Activated T-helper 17 cell treated with anti-CD3 and anti-CD28 coated beads, Interleukin-2, amount 50 U/mL, for 72 hours (primary cell): ENCODE measurements at places on chromosomes 7 and 10.

- no peak for ATAC-seq
Observed at GRCh38 chr10:118734475-118734874, 20.3 kb downstream of the CACUL1 start.

DNA sequence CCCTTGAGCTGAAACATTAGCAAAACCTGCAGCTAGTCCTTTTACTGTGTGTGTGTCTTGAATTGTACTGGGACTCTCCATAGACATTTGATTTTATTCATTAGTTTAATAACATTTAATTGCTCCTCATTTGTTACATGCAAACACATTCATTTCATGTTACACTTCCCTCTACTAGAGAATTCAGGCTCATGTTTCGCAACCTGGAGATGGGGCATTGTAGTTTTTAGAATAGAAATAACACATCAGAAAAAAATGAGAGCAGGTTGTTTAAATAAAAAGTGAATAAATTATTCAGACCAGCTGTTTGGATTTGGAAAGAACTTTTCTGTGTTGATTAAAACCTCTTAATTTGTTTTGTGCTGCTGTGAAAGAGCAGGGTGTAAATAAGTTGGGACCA lies 243.9 kb downstream of the ETV1 start:
- ATAC-seq = no peak

- ATAC-seq = no peak
Observed at GRCh38 chr7:69403169-69403568, 195.1 kb upstream of the AUTS2 start.

DNA sequence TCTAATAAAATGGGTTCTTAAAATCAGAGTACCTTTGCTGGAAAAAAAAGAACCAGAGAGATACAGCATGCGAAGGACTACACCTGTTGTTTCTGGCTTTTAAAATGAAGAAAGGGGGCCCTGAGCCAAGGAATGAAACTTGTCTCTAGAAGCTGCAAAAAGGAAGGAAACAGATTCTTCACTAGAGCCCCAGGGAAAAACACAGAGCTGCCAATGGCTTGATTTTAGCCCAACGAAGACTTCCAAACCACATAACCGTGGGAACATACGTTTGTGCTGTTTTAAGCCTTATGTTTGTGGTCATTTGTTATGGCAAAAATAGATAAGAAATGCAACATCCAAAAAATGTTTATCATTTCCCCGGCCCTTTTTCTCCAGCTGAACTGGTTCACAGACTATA lies 780.0 kb downstream of the SORCS1 start:
- no peak for ATAC-seq

DNA sequence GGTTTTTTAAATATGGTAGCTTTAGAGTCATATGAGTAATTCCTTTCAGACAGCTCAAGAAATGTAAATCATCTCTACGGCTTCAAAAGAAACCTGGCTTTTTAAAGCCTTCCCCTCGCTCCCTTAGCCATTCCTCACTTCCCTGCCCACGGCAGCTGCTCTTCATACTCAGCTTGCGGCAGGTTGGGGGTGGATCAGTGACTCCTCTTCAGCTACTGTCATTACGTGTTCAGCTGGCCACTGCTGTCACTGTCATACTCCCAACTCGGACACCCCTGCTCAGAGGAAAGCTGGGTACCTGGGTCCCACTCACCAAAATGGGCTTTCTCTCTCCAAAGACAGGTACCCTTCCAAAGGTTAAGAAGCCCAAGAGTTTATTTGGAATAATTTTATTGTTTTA lies 6.6 kb downstream of the YWHAG start:
- ATAC-seq = peak; percentile 96

- ATAC-seq = no peak
Observed at GRCh38 chr10:59381687-59382086, 19.3 kb upstream of the FAM13C start.

DNA sequence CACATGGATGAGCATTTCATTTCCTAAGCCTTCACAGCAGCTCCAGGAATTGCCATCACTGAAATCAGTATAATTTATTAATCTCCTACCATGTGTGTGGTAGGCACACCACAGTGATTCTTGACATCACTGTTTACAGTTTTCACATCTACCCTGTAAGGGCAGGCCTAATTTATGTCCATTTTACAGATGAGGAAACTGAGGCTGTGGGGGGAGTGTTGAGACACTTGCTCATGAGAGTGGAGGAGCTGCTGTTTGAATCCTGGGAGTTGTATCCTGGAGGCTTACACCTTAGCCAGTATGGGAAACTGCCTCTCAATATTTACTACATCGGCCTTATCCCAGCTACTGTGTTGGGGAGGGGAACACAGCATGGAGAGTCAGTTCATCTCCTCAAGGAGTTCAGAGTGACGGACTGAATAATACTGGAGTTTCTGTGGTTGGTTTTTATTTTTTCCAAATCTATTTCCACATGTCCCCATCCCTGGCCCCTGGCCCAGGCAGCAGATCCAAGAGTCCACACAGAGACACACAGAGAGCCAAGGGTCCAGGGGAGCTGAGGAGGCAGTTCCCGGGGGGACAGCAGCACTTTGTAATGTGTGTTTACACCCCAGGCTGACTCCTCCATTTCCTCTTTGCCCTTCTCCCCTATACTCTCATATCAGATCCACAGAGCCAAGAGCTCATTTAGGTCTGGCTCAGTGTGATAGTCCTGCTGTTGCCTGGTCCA lies 13.2 kb downstream of the UBTD1 start:
- ATAC-seq = no peak

GRCh38 chr7:7188091-7188490 lies 5.7 kb downstream of the C1GALT1 start:
- peak; percentile 68 for ATAC-seq

- ATAC-seq = no peak
Observed at GRCh38 chr7:155294511-155294778, 3.2 kb upstream of the INSIG1 start.

- no peak for ATAC-seq
Observed at GRCh38 chr7:156766666-156767065, 126.1 kb downstream of the RNF32 start.

GRCh38 chr10:132579027-132579859 lies 41.7 kb downstream of the INPP5A start:
- ATAC-seq = no peak

- ATAC-seq = no peak
Observed at GRCh38 chr7:99201027-99201426, 6.9 kb downstream of the KPNA7 start.

DNA sequence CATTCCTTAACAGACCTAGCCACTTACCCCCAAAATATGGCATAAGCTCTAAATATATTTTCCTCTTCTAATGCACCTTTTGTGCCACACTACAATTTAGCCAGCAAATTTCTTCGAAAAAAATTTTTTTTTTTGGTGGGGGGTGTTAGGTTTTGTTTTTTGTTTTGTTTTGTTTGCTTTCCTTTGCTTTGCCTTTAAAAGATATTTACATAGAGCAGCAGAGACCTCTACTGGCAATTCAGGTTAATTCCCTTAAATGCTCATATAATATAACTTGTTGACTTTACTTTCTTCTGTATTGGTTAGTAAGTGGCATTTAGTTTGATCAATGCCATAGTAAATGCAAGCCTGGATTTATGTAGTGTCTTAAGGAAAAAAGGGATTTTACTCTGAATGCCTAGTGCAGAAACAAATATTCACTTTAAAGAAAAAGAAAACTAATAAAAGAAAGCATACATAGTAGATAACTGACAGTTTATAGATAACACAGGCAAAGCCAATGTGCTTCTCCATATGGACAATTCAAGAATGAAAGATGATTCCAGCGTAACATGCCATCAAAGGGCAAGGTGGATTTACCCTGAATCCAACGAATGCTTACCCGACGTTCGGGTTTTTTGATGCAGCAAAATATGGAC lies 1250.6 kb downstream of the GATA3 start:
- no peak for ATAC-seq

GRCh38 chr7:6279341-6279740 lies 6.9 kb upstream of the CYTH3 start:
- ATAC-seq = no peak

GRCh38 chr10:34181553-34182300 lies 633.4 kb downstream of the PARD3 start:
- no peak for ATAC-seq

- no peak for ATAC-seq
Observed at GRCh38 chr7:140686921-140687320, 9.6 kb upstream of the NDUFB2 start.

- no peak for ATAC-seq
Observed at GRCh38 chr10:33385686-33386085, 51.2 kb upstream of the NRP1 start.

- no peak for ATAC-seq
Observed at GRCh38 chr10:69385454-69386350, 31.0 kb downstream of the TACR2 start.

- ATAC-seq = peak; percentile 75
Observed at GRCh38 chr10:100528123-100528886, 1.4 kb downstream of the NDUFB8 start.

DNA sequence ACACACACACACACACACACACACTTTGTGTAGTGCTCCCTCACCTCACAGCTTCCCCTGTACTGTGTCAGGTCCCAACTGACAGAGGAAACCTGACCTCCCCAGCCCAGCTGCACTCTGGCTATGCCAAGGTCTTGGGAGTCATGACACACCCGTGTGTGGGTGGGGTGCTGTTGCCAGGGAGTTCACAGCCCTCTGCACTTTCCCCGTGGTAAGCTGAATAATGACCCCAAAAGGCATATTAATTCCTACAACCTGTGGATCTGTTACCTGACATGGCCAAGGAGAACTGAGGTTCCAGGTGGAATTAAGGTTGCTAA lies 8.9 kb upstream of the NANOS1 start:
- peak; percentile 74 for ATAC-seq

- no peak for ATAC-seq
Observed at GRCh38 chr7:129024125-129024524, 30.8 kb downstream of the TNPO3 start.

DNA sequence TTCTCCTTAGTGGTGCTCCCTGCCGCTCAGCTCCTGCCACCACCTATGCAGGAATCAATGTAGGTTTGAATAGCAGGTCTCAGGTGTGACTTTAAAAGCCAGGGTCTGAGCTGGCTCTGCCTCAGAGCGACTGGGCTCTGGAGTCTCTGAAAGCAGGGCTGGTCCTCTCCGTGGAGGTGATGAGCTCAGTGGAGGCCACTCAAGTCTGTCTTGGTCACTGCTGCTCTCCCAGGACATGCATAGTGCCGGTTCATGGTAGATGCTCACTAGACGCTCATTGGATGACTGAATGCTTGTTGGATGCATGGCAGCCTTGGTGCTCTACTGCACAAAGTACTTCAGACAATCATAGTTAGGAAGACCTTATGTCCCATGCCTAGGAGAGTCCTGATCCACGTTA lies 45.1 kb upstream of the PTF1A start:
- no peak for ATAC-seq

DNA sequence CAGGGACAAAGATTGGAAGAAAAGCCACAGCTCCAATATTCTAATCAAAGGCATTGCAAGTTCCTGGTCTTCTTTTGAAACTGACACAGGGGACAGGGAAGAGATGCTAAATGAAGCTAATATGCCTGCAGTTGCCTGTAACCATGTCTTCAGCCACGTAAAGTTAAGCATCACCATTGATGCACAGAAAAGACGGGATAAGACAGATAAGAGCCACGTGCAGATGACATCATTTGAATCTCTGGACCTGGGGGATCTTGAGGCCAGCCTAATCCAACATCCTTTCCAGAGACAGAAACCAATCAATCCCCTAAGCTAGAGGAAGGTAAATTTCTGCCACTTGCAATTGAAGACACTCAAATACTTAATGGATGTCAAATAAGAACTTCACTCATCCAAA lies 93.4 kb downstream of the PIP4K2A start:
- ATAC-seq = no peak

GRCh38 chr7:42227541-42227935 lies 9.5 kb downstream of the GLI3 start:
- ATAC-seq = peak; percentile 63

DNA sequence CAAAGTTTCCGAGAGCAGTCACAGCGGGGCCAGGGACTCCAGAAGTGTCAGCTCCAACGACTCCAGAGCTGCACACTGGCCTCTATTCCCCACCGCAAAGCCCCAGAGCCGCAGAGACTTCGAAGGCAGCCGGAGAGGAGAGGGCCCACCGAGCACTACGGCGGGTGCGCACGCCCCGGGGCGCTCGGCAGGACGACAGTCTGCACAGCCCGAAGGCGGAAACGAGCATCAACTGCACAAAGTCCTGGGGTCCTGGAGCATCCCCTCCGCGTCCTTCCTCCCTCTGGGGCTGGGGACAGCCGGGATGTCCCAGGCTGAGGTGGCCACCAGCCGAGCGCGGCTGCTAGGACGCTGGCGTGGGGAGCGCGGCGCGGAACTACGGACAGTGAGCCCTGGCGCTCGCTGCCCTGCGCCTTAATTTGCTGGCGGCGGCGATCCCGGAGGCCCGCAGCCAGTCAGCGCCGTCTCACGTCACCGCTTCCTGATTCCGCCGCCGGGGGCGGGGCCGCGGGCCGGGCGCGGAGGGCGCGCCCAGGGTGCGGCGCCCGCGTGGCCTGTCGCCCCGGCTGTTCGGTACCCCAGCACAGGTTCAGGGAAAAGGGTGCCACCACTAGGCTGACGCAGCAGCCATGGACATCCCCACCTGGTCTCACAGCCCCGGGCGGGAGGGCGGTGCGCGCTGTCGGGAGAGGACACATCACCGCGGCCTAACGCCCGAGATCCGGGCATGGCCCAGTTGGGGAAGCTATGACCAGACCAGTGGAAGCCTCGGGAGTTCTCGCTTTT lies at the start of gene TBX20:
Gene TBX20 (minus strand): TSS at position 391 of the 786 bp plus-strand sequence. CDS start 480 bp downstream, outside the sequence.
- ATAC-seq = peak; percentile 66

- peak; percentile 30 for ATAC-seq
Observed at GRCh38 chr10:22648547-22648961, 65.8 kb downstream of the PIP4K2A start.

DNA sequence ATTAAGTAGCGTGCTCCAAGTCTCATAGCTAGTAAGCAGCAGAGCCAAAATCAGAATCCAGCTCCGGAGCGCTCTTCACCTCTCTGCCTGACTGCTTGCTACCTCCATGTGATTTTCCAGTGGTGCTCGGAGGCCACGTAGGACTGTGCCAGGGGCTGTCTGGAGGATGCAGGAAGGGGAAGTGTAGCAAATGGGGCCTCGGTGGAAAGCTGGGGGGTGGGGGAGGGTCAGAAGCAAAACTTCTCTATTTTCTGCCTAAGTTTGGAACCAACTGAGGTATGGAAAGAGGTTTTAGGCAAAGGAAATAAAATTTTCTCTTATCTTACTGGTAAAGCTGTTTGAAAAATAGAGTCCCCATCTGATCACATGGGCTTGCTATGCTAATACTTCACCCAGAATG lies 108.7 kb downstream of the TBXAS1 start:
- no peak for ATAC-seq

GRCh38 chr7:15084368-15084767 lies 181.8 kb upstream of the DGKB start:
- ATAC-seq = no peak

GRCh38 chr7:27030393-27031050 lies 65.3 kb downstream of the HOXA1 start:
- ATAC-seq = no peak

DNA sequence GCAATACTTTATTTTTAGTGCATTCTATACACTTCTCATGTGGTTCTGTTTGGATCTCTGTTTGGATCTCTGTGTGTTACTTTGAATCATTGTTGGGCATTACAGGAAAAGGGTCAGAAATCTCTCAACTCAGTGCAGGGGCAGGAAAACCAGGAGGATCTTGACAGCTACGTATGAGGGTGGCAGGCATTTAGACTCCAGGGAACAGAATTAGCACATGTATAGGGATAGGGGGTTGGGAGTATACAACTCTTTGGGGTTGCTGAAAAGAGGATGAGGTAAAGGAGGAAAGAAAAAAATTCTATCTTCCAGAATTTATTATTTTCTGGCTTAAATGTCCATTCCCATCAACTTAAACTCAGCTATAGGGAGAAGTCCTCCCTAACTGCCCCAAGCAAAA lies 59.4 kb upstream of the MKI67 start:
- no peak for ATAC-seq

GRCh38 chr7:72069263-72069662 lies 342.9 kb downstream of the CALN1 start:
- ATAC-seq = no peak
